ENCODE measurements at places on chromosomes 7 and 10.

DNA sequence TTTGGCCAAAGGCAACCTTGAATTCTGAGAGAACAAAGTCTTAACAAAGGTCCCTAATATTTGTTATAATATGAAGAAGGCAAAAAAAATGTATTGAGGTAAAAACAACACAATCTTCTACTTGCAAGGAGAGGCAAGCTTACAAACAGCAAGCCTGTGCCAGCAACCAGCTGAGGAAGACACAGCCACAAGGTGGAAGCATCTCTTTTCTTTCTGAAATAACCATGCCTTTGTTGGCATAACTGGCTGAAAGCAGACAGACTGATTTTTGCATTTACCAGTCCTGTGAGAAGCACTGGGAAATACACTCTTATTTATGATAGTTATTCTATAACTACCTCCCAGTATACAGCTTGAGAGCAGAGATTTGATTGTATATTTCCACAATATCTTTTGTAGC is 292.0 kb downstream of the PHTF2 start:
- no peak for DNase-seq

DNA sequence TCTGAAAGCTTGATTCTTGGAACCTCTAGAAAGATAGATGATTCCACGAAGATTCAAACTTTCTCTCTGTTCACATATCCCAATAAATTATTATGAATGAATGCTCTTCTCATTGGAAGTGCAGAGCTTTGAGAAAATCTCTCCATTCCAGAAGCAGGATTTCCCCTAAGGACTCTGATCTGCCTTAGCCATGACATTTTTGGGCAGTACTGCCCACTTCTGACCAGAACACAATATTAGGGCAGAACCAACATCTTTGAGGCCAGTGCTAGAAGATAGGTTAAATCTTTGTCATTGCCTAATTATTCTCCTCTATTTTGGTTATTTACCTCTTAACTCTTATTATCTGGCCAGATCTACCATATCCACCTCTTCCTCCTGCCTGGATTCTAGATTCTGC is 49.9 kb downstream of the ARMC3 start:
- DNase-seq, result no peak

GRCh38 chr10:74186678-74187077 is 35.7 kb downstream of the ADK start:
- no peak for DNase-seq

GRCh38 chr10:48794074-48794473 is 109.4 kb downstream of the WDFY4 start:
- DNase-seq, result no peak

DNA sequence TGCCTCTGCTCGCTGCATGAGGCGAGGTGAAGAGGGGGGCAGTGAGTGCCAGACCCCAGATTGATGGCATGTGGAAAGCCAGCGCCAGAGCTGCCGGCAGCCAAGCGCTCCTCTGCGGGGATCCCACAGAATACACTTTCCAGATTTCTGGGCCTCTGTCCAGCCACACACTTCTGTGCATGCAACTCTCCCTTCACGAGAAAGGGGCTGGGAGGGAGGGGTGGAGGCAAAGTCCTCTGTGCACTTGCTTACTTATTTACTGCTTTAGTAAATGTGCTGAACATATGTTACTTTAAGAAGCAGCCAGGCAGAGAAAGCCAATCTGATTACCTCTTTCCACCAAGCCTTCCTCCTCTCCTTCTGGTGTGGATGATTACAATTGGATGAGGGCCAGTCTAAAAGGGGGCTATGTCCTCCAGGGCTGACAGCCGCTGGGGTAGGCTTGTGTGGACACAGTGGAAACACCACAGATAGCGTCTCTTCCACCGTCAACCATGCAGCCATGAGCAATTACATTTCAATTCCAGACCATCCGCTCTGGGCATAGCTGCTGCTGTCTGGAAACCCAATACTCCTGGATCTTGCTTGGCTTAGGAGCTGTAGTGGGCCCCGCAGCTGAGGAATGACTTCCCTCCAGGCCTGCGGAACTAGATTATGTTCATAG is 322.8 kb upstream of the ANKRD30A start:
- DNase-seq, result no peak

DNA sequence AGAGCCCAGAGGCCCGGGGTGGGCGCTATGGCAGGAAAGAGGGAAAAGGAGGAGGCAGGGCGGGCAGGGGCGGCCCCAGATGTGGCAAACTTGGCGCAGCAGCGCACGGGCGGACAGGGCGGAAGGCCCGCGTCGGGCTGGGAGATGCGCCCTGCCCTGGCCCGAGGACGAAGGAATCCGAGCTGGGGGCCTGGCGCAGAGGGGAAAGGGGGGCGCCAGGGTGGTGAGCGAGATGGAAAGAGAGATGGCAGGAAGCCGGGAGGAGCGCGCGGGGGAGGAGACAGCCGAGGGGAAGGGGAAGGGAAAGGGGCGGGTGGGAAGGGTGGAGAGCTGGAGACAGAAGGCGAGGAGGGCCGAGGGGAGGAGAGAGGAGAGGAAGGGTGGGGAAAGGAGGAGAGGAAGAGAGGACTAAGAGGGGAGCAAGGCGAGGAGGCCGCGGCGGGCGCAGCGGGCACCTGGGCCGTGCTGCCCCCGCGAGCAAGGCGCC is at the start of gene MARVELD1:
Gene MARVELD1, plus strand, starts transcription at position 392 of the 487 bp plus-strand sequence. CDS start 147 bp downstream, outside the sequence.
- no peak for DNase-seq

- DNase-seq, result no peak
Measured at GRCh38 chr7:111223802-111224253, 132.9 kb downstream of the LRRN3 start.

- DNase-seq, result no peak
Measured at GRCh38 chr10:118626953-118627352, 31.5 kb upstream of the PRLHR start.

- no peak for DNase-seq
Measured at GRCh38 chr7:132590162-132590561, 13.9 kb upstream of the PLXNA4 start.

DNA sequence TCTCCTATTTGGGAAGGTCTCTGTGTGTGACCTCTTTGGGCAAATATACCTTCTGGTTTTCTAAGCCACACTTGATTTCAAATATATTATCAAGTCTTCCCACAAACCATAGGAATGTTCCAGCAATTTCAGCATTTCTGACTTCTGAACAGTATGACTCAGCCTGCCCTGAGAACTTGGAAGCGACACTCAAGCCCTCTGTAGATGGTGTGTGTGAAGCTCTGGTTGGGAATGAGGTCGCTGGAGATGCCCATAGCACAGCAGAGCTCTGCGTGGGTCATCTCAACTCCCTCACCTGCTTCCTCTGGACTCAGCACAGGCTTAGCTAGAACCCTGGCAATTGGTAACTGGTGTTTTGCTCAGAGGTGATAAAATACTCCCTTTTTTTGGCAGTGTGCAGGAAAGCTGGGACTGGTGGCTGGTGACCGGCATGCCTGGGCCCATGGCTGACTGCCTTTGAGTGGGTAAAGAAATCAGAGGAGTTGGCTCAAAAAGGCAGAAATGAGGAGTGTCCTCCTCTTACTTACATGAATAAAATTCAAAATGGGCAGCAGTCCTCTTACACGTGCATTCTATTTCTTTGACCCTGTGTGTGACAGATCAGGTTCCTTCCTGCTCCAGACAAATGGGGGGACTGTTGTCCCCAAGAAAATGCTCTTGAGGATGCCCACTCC is 87.5 kb upstream of the NRP1 start:
- DNase-seq, result no peak

- DNase-seq, result no peak
Measured at GRCh38 chr10:125415006-125415633, 254.8 kb upstream of the CTBP2 start.

GRCh38 chr10:110392868-110393740 is 88.4 kb upstream of the SMNDC1 start:
- DNase-seq, result no peak

DNA sequence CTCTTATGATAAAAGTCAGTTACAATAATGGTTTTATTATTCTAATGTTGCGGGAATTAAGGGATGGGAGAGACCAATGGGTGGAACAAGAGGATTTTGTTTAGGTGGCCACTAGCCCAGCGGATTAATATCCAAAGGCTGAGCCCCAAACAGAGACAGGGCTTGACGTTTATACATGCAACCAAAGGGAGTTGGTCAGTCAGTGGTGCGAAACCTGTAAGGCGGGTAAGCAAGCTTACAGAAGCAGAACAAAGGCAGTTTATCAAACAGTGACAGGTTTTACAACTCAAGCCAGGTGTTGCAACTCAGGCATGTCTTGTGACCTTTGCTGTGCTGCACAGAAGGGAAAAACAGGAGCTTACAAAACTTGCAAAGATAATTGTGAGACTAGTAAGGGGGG is 622.9 kb upstream of the MBL2 start:
- no peak for DNase-seq

GRCh38 chr7:96638669-96639068 is 71.0 kb downstream of the SEM1 start:
- DNase-seq, result no peak

DNA sequence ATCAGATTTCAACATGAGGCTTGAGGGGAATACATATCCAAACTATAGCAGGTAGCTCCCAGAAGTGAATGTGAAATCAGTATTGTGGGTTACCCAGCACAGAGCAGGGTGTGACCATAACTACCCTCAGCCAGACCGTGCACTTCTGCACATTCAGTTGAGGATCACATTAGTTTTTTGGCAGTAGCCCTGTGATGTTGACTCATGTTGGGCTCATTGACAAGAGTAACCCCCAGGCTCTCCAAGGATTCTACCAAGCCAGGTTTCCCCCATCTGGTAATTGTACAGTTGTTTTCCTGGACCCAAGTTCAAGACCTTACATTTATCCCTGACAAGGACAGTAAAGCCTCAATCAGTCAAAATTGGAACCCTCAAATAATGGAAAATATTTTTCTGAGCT is 11.7 kb upstream of the CPA4 start:
- no peak for DNase-seq

DNA sequence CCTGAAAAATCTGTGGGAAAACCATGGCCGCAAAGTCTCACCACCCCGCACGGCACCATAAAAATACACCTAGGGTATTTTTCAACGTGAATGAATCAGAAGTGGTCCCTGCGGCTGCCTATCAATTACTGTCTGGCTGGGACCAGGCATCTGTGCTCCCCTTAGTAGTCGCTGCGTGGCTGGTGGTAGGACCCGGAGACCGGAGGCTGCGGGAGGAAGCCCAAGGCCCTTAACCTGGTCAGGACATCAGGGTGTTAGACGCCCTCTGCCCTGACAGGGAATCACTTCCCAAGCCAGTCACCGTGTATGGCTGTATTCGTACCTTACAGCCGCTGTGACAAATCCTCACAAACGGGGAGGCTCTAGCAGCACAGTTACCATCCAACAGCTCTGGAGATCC is 141.5 kb upstream of the PPP2R2D start:
- no peak for DNase-seq

DNA sequence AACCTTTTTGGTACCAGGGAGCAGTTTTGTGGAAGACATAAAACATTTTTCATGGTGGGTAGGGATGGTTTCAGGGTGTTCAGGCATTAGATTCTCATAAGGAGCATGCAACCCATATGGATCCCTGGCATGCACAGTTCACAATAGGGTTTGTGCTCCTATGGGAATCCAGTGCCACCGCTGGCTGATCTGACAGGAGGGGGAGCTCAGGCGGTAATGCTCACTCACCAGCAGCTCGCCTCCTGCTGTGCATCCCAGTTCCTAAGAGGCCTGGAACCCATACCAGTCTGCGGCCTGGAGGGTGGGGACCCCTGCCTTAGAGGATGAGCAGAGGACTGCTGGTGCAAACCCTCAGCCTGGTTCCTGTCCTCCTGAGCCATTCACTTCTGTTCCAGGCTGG is 561.7 kb downstream of the SDK1 start:
- no peak for DNase-seq

GRCh38 chr7:46571996-46572395 is 650.9 kb upstream of the IGFBP3 start:
- DNase-seq, result no peak

DNA sequence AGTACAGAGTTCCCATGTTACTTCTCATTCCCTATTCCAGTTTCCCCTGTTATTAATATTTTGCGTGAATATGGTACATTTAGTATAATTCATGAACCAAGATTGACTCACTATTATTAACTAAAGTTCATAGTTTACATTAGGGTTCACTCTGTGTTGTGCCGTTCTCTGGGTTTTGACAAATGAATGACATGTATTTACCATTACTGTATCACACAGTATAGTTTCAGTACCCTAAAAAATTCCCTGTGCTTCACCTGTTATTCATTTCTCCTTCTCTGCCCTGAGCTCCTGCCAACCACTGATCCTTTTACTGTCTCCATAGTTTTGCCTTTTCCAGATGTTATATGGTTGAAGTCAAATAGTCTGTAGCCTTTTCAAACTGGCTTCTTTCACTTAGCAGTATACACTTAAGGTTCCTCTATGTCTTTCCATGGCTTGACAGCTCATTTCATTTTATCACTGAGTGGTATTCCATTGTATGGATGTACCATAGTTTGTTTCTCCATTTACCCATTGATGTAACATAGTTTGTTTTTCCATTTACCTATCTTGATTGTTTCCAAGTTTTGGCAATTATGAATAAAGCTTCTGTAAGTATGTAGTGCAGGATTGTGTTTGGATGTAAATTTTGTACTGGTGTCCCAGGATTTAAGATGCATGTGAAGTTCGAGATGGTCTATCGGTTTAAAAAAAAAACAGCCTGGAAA is 58.8 kb downstream of the CDK14 start:
- no peak for DNase-seq

Measured in NCI-H1436 treated with DMSO at 0.1 percent for 48 hours (cell line).